Right forelimb (tissue), 1 donor: ENCODE measurements at places on chromosomes 5 and 9.

DNA sequence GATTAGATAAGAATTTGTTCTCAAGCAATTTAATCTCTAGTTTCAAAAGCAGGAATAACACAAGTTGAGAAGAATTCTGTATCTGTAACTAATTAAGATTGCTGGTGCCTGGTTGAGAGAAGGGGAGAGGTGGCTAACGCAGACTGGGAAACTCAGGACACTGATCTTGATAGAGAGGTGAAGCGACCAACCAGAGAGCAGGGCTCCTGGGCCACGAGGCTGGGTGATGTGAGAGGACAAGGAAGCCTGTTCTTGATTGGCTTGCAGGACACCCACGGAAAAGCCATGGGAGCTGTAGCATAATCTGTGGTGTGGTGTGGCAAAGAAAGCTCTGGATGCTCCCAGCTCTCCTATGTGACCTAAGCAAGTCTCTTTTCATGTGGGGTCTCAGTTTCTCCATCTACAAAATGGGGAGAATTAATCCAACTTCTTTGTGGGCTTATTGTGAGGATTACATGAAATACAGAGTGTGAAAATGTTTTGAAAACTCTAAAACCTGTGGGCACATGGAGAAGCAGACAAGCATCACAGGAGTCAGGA is 594.1 kb upstream of the BRINP1 start:
- DNase-seq: no peak

DNA sequence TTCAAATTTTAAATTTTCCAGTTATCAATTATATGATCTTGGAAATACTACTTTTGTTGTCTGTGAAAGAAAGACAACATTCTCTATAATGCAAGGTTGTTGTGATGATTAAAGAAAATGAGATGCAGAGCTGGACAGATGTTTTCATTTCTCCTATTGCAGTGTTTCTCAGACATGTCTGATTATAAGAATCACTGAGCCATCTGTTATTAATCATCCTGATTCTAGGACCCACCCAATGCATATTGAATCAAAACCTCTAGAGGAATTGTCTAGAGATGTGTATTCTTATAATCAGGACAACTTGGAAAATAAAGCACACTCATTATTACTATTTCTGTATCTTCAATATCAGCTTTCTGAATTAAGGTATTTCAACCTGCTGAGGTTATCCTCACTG is 121.1 kb upstream of the ASTN2 start:
- DNase-seq: no peak

DNA sequence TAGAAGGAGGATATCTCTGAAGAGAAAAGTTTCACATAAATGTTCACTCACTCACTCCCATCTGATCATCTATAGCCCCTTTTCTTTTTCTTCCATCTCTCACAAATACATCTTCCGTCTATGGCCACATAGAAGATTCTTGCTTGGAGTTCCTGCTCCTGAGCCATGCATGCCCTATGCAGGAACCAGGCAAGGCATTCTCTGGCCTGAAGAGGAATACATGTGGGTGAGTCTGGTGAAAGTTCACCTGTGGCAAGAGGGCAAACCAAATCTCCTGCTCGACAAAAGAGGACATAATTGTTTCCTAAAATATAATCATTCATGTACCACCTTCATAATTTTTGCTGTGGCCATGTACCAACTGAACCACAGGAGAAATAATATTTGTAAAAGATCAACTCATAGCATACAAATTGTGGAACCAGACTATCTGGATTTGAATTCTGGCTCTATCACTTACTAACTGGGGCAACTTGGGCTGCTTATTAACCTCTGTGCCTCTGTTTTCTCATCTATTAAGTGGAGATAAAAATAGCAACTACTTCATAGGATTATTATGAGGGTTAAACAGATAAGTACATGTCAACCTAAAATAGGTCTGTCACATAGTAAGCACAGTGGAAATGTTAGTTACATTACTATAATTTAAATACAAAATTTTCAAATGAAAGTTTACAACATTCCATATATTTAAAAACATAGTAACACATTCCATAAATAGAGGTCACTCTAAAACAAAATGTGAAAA is 121.2 kb upstream of the NFIB start:
- no peak for DNase-seq

- DNase-seq: no peak
These were observed 432.1 kb upstream of the RGMB start for GRCh38 chr5:98341038-98342032.

DNA sequence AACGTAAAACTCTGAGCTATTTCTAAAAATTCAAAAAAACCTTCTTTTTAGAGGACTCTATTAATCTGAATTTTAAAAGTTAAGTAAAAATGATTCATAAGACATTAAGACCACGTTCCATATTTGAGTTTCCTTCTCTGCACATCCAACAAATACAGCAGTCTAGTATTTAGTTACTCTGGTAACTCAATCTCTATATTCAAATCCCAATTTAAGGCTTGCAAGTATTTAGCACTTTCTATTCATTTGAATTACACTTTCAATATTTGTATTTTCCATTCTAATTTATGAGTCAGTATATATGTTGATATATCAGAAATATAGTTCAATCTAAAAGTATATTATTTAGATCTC is 17.7 kb downstream of the RFX3 start:
- DNase-seq: no peak

DNA sequence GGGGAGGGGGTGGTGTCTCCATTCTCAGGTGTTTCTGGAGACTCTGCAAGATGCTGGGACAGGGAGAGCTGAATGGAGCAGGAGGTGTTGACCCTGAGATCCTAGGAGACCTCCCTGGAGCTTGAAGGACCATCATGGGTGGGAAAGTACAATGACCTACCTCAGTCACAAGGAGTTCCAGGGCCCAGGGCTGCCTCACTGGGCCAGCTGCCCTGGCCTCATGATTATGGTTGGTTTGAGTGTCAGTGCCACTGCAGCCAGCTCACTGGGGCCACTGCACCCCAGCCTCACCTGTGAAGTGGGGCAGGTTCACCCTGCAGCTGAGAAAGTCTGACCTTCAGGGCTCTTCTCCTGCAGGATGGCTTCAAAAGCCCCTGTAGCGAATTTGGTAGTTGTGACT is 372.5 kb downstream of the IRX2 start:
- DNase-seq: no peak

DNA sequence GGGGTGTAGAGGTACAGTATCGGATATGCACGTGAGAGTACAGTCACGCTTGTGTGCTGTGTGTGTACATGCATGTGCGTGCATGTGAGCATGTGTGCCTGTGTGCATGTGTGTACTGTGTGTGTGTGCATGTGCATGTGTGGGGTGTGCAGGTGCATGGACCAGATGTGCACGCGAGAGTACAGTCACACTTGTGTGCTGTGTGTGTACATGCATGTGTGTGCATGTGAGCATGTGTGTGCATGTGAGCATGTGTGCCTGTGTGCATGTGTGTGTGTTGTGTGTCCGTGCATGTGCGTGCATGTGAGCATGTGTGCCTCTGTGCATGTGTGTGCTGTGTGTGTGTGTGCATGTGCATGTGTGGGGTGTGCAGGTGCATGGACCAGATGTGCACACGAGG is 10.3 kb downstream of the SLC6A19 start:
- DNase-seq: no peak

DNA sequence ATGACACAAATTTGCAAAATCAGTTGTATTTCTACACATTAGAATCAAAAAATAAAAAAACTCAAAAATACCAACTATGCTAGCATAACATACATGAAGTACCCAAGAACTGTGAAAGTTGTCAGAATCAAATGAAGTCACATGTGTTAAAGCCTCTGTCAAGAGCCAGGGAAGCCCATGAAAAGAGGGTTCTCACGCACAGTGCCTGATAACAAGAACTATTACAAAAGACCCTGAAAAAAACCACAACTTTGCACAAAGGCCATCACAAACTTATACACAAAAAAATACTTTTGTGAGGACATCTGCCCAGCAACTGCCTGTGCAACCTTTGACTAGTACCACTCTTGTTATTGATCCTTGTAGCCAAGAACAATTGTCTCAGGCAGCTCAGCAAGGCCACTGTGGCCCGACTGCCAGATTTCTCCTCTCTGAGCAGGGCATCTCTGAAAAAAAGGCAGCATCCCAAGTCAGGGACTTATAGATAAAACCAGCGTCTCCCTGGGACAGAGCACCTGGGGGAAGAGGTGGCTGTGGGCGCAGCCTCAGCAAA is 28.9 kb upstream of the HNRNPA0 start:
- DNase-seq: no peak

DNA sequence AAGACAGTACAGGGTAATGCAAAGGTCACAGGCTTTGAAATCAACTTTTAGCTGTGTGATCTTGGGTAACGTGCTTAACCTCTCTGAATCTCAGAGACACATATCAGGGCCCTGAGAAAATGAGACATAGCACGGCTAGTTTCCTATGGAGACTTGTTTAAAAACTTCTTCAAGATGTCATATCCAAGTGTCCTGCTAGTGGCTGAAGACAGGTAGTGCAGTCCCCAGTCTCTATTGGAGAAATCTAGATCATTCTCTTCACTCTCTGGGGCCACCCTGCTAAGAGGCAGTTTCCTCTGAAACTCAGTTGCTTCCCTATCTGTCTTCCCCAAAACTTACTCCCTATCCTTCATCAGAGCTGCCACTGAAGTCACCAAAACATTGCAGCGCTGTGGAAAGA is 30.3 kb upstream of the GRXCR2 start:
- no peak for DNase-seq

DNA sequence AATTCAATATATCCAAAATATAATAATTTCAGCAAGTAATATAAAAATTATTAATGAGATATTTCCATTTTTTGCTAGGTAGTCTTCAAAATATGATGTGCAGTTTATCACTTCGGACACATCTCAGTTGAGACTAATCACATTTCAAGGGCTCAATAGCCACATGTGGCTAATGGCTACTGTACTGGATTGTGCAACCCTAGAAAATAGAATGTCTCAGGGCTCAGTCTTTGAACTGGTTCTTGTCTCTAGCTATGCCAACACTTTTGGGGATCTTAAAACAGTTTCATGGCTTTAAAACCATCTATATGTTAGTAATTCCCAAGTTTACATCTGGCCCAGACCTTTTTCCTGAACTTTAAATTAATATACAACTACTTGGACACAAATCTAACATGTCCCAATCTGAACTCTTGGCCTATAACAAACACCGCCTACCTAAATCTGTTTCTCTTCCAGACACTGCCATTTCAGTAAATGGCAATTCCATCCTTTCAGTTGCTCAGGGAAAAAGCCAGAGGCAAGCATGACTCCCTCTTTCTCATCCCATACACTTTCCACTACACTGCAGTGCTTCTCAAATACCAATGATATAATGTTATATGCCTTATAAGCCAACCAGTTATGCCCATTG is 18.8 kb downstream of the PTAR1 start:
- DNase-seq: no peak

- DNase-seq: no peak
These were observed 121.1 kb downstream of the BOD1 start for GRCh38 chr5:173495225-173495904.

- DNase-seq: no peak
These were observed 15.2 kb downstream of the CYSTM1 start for GRCh38 chr5:140189977-140190871.

DNA sequence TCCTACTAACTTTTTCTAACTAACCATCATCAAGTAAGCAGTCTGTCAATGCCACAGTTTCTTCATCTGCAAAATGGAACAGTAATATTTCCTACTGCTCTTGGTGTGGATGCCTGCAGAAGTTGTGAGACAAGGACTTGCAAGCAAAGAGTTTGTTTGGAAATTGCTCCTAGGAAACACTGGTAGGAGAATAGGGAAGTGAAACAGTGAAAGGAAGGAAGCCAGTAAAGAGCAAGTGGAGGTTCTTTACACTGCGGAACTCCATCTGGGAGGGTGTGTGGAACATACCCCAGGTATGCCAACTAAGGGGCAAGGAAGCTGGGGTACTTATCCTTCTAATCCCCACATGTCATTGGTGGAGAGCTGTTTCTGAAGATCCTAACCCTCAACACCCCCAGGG is 119.9 kb downstream of the FOXD1 start:
- DNase-seq: no peak

DNA sequence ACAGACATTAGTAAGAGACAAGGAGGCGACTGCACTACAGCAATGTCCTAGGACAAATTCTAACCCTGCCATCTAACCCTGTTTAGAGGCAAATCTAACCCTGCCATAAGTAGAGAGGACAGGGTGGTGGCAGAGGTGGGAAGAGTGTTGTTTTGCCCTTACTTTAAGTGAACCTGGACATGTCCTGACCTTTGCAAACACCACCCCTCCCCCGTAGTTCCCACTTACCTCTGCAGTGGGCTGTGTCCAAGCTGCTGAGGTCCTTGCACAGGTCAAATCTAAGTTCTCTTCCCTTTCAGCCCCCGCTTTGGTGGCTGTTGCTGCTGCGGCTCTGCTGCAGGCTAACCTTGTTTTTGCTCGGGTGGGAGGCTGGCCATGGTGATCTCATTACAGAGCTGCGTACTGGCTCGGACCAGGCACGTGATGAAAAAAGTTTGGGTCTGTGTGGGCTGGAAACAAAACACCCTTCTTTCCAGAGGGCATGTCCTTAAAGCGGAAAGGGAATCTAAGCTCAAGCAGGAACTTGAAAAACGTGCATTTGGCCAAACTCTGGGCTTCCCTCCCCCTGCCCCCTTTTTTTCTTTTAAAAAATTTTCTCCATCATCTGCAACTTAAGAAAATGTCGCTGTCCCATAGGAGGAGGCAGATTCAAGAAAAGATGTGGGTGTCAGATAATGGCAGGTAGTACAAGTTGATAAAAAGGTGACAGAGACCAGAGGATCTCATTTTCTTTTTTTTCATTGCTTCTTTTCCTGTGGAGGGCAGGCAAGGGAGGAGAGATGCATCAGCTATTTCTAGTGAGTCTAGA is at the start of gene FAXDC2:
FAXDC2 (minus strand) TSS at position 349 of the 808 bp plus-strand sequence. CDS start 12,425 bp downstream, outside the sequence.
- peak; percentile 80 for DNase-seq

DNA sequence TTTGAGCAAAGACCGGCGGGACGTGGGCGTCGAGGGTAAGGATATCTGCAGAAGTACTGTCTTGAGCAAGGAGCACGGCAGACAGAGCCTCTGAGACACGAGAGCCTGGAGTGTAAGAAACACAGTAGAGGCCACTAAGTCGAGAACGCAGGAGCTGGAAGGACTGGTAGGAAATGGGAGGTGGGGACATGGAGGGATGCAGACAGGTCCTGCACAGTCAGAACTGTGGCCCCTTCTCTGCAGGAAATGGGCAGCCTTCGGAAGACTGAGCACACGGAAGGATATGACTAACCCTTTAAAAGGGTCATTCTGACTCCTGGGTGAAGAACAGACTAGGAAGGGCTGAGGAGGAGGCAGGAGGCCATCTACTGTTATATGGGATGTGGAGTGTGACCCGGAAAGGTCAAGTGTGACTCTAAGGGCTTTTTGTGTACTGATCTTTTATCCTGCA is 1.4 kb upstream of the CAMSAP1 start:
- DNase-seq: no peak

GRCh38 chr5:11197726-11198125 is 436.7 kb upstream of the DAP start:
- no peak for DNase-seq

- DNase-seq: no peak
These were observed 77.2 kb upstream of the IRX4 start for GRCh38 chr5:1959725-1960581.

GRCh38 chr9:87148331-87149104 is 201.2 kb upstream of the GAS1 start:
- peak; percentile 94 for DNase-seq

GRCh38 chr5:173795601-173796000 is 92.5 kb upstream of the CPEB4 start:
- no peak for DNase-seq

GRCh38 chr5:20055301-20055700 is 67.3 kb upstream of the CDH18 start:
- no peak for DNase-seq

GRCh38 chr9:121279776-121280388 is 11.9 kb downstream of the GSN start:
- DNase-seq: no peak

GRCh38 chr5:54415147-54415546 is 40.4 kb upstream of the HSPB3 start:
- no peak for DNase-seq

- no peak for DNase-seq
These were observed 255.9 kb downstream of the SAXO1 start for GRCh38 chr9:18776836-18777820.
